ENCODE measurements at places on chromosomes 12 and 14.

GRCh38 chr14:68955164-68955850, 23.8 kb downstream of the ACTN1 start:
- no peak for DNase-seq

DNA sequence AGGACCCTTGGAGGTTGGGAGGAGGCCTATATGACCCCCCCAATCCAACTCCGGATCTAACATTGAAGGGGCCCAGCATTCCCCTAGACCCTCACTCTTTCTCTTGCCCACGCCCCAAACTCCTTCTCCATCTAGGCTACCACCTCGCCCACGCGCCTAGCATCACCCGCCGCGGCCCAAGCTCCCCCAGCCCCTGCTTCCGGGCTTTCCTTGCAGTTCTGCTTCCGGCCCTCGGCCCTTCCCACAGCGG, 445 bp downstream of the CERS5 start:
- DNase-seq, result no peak

GRCh38 chr14:84107835-84108343, 1422.1 kb upstream of the FLRT2 start:
- no peak for DNase-seq

- no peak for DNase-seq
Observed at GRCh38 chr12:53068811-53069585, 10.2 kb downstream of the SPRYD3 start.

DNA sequence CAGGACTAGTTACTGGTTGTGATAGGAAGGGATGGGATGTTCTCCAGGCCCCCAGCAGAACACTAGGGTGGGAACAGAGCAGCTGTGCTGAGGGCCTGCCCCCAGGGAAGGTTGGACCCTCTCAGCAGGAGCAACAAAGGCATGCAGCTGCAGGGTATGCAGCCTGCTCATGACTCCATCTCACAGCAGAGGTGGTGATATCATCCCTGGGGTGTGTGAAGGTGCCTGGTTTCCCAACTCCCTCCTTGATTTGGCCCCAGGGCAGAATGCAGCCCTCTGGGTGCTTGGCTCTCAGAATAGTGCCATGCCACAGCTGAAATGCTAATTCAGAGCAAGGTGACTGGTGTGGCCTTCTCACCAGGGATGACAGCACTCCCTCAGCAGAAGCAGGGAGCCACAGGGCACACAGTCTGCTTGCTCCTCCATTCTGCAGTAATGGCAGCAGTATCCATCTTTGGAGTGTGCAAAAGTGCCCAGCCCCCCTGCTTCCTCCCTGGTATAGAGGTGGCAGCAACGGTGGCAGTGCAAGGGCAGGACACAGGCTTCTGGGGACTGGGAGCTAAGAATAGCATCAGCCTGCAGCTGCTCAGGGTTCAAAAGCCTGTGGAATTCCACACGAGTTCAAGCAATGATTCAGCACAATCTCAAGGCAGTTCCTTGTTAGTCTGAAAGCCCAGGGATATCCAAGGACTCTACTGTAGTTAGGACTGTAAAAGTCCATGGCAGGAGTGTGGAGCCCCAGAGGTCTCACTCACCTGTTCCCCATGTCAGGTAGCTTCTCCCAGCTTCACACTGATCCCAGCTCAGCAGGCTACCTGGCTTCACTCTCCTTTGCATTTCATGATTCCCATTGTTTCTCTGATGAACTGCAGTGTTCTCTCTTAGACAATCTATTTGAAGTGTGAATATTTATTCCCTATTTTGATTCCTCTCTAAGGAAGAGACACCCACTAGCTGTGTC, 298.1 kb upstream of the FOXG1 start:
- no peak for DNase-seq

DNA sequence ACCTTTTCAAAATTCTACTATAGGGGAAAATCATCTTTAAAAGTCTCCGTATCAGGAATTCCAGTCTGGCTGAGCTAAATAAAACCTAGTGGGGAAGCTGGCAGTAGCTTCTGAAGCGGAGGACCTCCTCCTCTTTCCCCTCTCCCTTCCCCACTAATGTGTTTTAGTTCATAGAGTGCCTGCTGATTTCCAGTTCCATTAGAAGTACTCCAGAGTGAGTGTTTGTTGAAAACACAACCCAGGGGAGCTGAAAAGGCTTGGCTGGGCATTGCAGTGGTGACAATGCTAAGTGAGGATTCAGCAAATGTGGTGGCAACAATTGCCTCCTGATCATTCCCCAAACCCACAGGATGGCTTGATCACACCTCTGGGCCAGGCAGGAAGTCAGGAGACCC, 144.2 kb upstream of the FRMD6 start:
- DNase-seq, result no peak

GRCh38 chr12:109027767-109028166, 6.9 kb upstream of the SVOP start:
- DNase-seq, result no peak

DNA sequence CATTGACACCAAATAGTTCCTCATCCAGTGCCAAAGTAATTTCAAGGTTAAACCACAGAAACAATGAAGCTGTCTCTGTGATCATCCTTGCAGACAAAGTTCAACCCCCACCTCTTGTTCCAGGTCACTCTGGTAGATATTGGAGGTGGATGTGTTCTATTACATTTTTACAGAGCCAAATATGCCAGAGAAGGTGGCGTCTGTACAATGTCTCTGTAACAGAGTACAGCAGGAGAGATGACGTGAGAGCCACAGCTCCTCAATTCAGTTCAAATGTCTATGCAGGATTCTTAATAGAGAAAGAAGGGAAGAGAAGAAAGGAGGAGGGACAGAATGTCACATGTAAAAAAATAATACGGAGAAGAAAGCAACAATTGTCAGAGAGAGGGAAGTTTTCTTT, 268.3 kb upstream of the OR4E1 start:
- no peak for DNase-seq

- no peak for DNase-seq
Observed at GRCh38 chr12:75635606-75636444, 124.4 kb upstream of the KRR1 start.

- no peak for DNase-seq
Observed at GRCh38 chr14:67446371-67447032, 34.5 kb upstream of the PLEK2 start.

- no peak for DNase-seq
Observed at GRCh38 chr12:32115404-32116104, 8.9 kb downstream of the BICD1 start.

DNA sequence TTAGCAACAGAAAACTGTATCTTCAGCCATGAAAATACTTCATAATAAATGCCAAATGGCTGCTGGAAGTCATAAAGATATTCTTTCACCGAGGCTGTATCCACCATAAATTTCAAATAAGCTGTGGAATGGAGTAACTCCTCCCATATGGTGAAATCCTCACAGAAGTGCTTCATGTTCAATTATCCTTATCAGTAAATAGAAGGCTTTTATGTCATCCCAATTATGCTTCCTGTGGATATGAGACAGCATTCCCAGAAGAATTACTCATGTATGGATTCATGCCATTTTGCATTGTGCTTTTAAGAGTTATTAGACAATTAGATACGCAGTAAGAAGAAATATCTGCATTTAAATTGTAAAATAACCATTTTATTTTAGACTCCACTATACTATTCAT, 99.0 kb downstream of the RTN1 start:
- no peak for DNase-seq

- DNase-seq, result no peak
Observed at GRCh38 chr12:106093246-106093645, 45.5 kb downstream of the NUAK1 start.

- no peak for DNase-seq
Observed at GRCh38 chr12:93552427-93552826, 20.0 kb upstream of the SOCS2 start.

DNA sequence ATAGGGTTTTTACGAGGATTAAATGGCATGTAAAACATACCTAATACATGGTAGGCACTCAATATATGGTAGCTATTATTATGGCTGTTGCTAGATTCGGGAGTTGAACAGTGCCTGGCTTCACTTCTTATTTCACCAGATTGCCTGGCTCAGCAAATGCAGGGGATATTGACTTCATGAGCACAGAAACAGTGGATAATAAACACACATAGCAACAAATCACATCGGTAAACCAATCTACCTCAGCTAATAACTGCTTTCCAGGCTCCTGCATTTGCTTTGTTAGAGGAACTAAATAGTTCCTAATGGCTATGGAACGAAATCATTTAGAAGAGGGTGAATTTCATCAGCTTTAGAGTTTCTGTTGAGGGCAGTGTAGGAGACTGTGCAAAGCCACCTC, 105.2 kb upstream of the TMCC3 start:
- DNase-seq, result no peak

DNA sequence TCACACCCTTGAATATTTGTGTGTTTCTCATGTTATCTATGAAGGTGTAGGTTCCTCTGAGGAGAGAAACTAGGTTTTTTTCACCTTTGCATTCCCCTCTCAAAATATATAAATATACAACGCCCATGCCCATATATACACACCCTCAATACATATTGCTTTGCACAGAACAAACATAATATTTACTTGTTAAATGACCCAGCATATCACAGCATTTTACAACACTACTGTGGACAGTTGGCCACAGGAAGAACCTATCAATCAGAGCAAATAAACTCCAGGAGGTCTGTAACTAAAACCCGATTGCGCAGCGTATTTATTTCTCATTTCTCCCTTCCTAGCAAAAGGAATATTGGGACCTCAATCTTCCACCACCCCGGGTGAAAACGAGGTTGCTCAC, 196.0 kb downstream of the SLC5A8 start:
- no peak for DNase-seq

GRCh38 chr12:127271776-127272175, 995.2 kb upstream of the TMEM132C start:
- no peak for DNase-seq

DNA sequence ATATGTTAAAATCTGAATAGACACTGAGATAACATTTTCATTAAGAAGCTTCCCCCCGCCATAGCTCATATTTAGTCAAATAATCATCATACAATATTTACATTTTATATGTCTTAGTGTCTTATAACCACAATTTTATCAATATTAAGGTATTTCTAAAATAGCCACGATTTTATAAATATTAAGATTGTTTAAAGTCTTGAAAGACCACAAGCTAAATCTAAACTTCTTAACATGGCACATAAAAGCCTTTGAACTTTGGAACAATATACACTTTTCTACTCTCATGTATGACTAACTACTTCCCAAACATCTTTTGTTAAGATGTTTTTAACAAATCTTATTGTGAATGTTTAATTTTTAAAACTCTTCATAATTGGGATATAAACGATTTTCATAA, 6.5 kb downstream of the USP44 start:
- no peak for DNase-seq

GRCh38 chr12:46490635-46491034, 118.1 kb upstream of the SLC38A2 start:
- DNase-seq, result no peak

DNA sequence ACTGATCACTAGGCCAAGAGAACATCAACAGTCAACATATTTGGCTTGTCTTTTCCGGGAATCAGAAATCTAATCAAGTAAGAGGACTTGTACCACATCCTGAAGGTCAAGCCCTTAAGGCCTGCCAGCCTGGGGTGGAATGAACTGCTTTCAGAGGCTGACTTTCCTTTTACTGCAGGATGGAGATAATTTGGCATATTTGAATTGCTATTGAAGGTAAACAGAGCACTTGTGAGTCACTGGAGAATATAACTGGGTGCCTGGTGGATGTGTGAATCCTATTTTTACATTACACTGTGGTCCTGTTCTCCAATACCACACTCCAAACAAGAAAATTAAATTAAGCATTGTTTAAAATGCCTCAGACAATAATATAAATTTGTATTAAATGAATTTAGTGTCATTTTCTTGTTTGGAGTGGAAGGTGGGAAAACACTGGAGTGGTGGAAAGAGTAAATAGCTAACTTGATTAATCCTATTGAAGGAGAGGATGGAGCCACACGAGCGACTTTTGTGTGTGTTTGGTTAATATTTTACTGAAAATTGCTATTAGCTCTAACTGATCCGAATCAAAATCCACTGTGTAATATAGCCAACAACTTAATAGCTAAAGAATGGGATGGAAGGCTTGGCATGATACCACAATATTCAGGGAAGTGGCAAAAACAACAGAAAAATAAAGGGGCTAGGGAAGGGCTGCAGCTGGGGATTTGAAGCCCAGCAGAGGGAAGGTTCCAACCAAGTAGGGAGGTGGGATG, 89.4 kb downstream of the OTX2 start:
- no peak for DNase-seq

DNA sequence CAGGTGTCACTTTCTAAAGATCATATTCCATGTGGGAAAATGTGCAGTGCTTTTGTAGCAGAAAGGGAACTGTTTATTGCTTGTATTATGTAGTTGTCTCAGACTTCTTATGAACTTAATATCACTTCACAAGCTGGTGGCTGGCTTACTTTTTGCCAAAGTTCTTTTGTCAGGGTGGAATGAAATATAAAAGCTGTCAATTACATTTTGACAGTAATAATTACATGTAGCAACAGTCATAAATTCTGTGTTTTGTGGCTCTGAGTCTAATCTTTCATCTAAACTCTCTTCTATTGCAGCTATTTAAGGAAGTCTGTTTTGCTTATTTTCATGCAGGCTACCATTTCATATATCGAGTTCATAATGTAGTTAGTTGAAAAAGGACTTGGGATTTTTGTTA, 106.6 kb downstream of the OTOGL start:
- no peak for DNase-seq

DNA sequence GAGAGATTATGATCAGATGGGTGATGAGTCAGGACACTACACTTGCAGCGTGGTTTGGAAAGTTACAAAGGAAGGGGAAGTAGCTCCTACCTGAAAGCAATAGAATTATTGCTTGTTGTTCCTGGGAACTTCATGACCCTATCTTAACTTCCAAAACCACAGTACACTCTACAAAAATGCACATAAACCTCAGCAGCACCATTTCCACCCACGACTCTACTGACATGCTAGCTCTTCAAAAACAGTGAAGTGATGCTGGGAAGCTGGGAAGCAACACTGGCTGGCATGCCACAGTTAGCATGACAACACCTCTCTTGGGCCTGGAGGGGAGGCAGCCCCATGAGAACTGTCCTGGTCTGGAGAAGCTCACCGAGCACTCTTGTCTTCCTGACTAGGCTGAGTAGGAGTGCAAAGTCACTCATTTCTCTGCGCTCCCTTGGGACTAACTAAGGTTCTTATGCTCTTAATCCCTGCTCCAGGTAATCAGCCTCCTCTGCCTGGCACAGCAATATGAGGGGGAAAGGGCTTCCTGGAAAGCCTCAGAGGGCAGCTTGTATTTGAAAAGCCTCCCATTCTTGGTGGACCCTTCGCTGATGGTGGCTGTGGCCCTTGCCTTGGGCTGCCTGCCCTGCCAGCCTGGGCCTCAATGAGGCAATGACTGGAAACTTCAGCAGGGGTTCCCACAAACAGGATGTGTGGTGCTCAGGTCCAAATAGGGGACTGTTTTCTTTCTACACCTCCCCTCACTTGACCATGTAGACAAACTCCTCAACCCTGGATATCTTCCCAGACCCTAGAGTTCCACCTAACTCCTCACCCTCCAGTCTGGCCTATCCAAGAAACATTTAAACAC, 1.2 kb downstream of the KRT3 start:
- DNase-seq, result no peak
